ENCODE measurements at places on chromosomes 3 and 15.

DNA sequence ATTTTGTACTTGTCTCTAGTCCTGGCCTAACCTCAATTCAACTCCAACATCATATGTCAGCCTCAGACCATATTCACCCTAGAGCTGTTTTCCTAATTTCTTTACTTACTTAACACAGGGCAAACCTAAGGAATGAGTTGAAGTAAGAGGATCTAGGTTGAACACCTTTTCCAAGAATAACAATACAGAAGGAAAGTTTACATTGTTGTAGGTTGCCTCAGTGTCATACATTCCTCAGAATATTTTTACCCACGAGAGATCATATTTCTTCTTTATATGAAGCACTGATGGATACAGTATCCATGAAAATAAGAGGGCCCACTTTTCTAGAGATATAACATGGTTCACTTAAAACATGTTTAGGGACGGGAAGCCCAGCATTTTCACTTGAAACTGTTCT lies 369.5 kb downstream of the CNTN6 start:
- DNase-seq, result no peak

GRCh38 chr3:183688874-183689273 lies 8.7 kb upstream of the YEATS2 start:
- no peak for DNase-seq

- DNase-seq, result no peak
Observed at GRCh38 chr3:157868196-157868595, 238.0 kb downstream of the SHOX2 start.

- DNase-seq, result no peak
Observed at GRCh38 chr3:144358191-144358590, 386.6 kb downstream of the DIPK2A start.

GRCh38 chr3:73207946-73208440 lies 146.5 kb downstream of the EBLN2 start:
- DNase-seq, result no peak

- no peak for DNase-seq
Observed at GRCh38 chr3:189099031-189099471, 72.7 kb upstream of the TPRG1 start.

DNA sequence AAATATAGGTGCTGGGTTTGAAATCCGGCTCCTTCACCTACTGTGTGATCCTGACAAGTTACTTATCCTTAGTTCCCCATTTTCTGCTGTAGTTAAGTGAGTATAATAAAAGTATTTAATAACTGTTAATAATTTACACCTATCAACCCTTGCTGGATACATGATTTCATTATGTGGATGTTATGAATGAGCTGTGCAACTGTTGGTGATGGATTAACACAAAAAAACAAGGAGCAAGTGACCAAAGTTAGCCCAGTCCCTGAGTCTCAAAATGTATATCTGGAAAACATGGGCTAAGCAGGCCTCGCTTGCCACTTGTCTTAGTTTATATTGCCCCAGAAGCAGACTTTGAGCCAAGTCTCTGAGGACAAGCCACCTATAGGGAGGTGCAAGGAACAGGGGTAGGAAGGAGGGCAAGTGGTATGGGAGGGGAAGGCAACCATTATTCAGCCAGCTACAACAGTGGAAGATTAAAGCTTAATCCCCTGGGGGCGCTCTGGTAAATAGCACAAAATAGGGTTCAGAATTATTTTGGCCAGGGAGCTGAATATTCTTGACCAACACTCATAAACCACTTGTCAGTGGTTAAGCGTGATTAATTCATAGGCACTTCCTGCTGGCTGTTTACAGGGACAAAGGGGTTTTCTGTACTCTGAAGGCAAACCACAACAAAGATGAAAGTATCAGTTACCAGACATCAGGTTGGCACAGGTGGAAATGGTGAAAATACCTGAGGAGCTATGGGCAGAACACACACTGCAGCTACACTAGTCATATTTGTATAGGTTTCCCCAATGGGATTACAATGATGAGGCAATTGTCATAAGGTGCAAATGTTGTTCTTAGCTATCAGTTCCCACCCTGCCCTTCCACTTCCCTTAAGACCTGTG lies 76.2 kb downstream of the TRIM42 start:
- DNase-seq, result no peak
